ENCODE measurements at places on chromosomes 12 and 14. TPM values are rescaled to one million over a fixed set of nuclear protein-coding genes. Genes with fewer than 3 reads are reported as not detected.

RTL1 gene
- total RNA-seq, result 0.23 TPM

KCNK10 gene
- not detected for total RNA-seq

FLRT2 gene
- total RNA-seq, result 3.0 TPM

PTHLH gene
- total RNA-seq, result 13.2 TPM

IRF2BPL gene
- total RNA-seq, result 17.4 TPM

TMTC1 gene
- total RNA-seq, result 0.03 TPM

ZNF384 gene
- total RNA-seq, result 58.8 TPM

PLEKHG3 gene
- 26.2 TPM for total RNA-seq

SOX5 gene
- total RNA-seq, result not detected

NUP37 gene
- 61.0 TPM for total RNA-seq
